Bronchial epithelial cell (primary cell): ENCODE measurements at places on chromosomes 3 and 15. TPM values are rescaled to one million over a fixed set of nuclear protein-coding genes. Genes with fewer than 3 reads are reported as not detected.

DNA sequence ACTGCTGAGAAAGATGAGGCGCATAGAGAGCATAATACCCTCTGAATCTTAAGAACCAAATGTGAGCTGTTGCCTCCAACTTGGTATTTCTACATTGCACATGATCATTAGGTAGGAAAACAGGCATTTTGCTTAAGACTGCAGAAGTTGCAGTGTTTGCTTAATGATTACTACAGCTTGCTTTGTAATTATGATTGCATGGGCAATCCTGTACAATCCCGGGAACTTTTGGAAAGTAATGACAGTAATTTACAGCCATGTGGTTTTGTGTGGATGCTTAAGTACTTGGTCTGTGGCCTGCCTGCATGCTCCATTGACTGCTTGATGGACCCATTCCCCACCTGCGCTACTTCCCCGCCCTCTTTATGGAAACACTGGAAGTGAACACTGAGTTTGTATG lies 301.1 kb downstream of the DIPK2A start:
- no peak for DNase-seq

GRCh38 chr15:69165637-69166025 lies 5.2 kb downstream of the GLCE start:
- DNase-seq, result peak; percentile 55

DNA sequence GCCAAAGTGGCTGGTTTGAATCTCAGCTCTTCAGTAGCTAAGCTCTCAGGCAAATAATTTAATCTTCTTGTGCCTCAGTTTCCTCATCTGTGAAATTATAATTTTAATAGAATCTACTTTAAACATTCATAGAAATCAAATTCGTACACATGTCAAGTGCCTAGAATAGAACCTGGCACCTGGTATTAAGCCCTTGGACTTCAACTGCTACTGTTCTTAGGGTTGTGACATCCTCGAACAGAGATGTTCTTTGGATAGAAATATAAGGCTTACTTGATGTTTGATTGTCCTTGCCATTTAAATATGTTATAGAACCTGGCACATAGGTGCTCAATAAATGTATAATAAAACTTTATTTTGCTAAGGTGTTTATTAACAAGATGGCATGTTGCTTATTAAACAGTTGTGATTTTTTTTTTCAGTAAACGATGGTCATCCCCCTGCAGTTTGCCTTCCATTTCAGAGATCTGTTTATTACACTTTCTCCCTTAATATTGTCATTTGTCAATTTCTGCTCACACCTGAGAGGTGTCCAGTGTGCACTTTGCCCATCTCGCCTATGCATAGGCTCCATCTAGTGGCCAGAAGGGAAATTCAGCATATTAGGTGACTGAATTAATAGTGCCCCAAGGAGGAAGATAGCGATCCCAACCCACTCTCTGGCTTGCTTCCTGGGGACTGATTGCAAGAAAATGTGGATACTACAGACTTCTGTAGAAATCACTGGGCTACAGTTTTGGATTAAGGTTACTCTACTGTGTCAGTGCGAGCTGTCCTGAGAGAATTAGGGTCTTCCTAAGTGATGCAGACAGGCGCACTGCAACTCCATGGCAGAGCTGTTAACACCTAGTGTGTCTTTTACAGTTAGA lies 10.7 kb downstream of the IGF1R start:
- DNase-seq, result peak; percentile 63

DNA sequence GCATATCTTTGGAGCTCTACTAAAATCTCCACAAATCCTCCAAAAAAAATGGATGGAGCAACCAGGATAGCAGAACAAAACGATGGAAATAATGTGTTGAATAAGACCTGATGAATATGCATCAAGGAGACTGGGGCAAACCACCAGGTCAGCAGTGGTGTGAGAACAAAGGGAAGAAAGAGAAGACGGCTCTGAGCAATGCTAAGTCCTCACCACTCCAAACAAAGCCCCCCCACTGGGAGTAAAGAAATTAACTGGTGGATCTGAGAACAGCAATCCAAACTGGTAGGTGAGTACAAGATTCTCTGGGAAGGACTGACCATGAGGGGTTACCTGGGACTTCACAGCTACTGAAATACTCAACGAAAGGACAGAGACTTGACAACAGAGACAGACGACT lies 977.3 kb downstream of the TBL1XR1 start:
- no peak for DNase-seq

DNA sequence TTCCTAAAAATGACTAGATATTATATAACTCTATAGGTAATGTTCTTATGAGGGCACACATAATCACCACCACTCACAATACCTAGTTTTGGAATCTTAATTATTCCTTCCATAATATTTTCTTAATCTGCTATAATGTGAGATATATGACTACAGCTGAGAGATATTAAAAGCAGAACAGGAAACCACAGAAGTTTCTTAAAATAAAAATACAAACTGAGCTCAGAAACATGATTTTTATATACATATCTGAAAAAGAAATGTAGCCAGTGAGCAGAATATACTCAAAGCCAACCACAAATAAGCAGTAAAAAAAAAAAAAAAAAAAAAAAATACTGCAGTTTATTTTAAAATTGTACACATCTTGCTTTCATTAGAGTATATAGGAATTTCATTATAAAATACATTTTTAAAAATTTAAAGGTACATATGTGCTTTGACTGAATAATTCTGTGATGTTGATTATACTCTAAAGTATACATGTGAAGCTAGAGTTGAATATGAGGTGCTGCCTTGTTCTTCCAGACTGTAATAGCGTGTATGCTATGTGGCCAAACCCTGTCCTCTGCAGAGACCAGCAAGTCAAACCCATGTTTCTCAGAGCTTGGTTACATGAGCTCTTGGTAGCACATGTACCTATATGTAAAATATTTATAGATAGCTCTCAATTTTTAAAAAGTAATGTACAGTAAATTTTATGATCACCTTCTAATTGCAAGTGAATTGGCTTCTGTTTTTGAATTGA lies 175.0 kb downstream of the UBE2E2 start:
- DNase-seq, result no peak

DNA sequence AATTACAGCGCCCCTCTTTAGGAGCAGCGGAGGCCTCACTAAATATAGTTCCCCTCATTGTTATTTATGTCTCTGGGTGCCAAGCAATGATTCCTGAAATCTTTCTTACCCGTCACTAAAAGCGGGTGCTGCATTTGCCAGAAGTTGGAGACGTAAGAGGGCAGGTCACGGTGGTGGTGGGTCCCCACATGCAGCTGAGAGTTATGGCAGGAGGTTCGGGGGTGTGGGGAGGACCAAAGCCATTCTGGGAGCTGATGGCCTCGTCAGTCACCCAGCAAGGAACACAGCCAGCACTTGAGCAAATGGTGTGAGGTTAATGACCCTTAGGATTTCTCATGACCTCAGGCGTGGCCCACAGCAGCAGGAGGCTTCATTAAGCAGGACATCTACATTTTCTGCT lies 129.2 kb downstream of the RAB11A start:
- no peak for DNase-seq

GRCh38 chr15:98668566-98669308 lies 20.4 kb downstream of the IGF1R start:
- peak; percentile 91 for DNase-seq

DNA sequence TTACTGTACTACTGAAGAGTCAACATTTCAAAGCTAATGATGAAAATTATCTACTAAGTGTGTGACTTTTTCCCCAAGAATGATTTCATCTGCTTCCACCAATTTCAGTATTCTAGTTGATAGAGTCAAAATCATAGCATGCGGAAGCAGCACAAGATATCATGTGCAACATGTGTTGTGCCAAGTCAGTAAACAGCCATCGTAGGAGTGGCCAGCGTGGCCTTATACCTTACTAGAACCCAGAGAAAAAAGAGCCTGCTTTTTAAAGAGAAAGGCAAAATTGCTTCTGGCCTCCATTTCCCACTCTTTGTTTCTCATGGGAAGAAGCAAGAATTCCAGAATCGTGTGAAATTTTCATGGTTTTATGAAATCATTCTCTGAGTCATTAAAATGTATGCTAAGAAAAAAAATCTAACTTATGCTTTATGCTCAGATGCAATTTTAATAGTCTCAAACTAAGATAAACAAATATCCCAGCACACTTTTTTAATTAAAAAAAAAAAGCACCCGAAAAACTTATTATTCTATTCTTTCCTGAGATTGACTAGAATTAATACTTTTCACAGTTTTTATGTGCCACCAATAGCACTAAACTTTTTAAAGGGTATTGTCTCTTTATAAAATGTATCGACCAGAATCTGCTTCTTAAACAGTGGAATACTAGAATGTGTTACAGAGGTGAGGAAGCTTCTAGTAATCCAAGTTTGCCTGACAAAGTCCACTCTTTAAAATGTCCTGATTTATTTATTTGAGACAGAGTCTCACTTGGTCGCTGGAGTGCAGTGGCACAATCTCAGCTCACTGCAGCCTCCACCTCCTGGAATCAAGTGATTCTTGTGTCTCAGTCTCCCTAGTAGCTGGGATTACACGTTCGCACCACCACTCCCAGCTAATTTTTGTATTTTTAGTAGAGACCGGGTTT lies 87.3 kb downstream of the MBNL1 start:
- no peak for DNase-seq

- DNase-seq, result no peak
These were observed 61.1 kb downstream of the SCN11A start for GRCh38 chr3:38990621-38991020.

- DNase-seq, result peak; percentile 85
These were observed 103.0 kb downstream of the P3H2 start for GRCh38 chr3:190017521-190018288.

- DNase-seq, result no peak
These were observed 55.6 kb downstream of the LYSMD4 start for GRCh38 chr15:99677540-99678134.

DNA sequence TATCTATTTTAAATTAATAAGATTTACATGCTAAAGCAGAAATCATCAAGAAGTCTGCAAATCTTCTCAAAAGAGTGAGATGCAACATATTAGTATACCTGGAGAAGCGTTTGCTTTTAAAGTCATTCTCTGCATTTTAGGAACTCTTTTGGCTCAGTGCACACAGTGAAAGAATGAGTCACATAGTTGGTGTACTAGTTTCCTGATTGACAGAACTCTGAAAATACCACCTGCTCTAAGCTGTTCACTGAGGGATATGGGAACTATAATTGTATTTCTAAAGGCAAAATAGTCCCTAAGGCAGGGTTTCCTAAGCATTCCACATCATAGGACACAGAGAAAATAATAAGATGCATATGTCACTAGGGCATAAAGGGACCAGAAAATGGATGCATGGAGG lies 838.5 kb downstream of the DIPK2A start:
- peak; percentile 4 for DNase-seq

GRCh38 chr3:88057630-88058305 lies 1.0 kb downstream of the CGGBP1 start:
- DNase-seq, result peak; percentile 15

DNA sequence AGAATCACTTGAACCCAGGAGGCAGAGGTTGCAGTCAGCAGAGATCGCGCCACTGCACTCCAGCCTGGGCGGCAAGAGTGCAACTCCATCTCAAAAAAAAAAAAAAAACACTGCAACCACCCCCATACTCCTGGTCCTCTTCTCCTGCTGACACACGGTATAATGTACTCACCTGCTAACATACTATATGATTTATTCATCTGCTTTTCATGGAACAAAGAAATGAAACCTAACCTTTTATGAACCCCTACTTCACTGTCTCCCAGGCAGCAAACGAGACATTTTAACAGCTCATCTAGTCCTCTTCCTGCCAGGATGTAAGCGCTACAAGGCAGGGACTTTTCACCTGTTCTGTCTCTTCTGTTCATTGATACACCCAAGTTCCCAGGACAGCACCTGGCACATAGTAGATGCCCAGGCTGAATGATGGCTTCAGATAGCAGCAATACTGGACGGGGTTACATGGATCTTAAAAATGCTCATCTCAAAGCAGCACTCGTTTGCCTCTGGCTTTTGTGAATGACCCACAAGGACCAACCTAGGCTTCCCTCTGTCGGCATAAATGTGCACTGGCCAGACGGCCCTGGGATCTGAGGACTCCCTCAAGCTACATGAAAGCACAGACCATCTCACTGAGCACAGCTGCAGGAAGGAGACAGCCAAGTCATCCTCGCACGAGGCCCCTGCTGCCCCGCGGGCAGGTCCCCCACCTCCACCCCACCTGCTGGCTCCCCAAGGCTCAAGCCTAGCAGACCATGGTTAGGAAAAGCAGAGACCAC lies 20.3 kb downstream of the XXYLT1 start:
- DNase-seq, result no peak

DNA sequence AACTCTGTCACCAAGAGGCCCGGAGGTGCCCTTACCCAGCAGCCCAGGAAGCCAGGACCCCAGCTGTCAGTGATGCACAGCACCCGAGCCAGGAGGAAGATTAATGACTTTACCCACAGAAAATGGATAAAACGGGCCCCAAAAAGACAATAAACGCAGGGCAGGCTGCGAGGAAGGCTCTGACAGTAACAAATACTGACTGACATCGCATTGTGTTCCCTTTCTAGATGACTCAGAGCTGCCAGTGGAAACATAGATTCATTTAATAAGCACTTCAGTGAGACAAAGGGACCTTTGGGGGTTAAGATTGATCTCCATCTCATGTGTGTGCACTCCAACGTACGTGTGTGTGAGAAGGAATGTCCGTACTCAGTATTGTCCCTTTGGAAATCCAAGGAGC lies 225.3 kb upstream of the PPP2R3A start:
- no peak for DNase-seq

- no peak for DNase-seq
These were observed at the start of gene KCNH8 for GRCh38 chr3:19147905-19148767. TSS of gene KCNH8 (plus strand) at chr3:19148510. CDS start at chr3:19148720, 210 bp downstream.

DNA sequence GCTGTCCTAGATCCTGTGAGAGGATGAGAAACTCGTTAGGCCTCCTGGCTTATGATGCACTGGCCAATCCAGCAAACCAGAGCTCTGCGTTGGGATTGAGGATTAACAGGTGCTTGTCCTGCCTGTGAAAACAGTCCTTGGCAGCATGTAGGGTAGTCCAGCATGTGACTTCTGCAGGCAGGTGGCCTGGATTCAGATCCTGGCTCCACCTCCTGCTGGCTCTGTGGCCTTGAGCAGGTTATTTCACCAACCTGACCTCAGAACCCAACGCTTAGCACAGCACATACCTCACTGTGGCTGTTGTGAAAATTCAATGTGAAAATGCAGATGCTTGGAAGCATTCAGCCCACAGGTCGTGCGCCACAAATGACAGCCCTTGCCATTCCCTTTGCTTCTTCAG lies 33.6 kb downstream of the PLA2G4D start:
- no peak for DNase-seq

- no peak for DNase-seq
These were observed 41.8 kb downstream of the CBLB start for GRCh38 chr3:105826778-105827634.

Gene SCN11A
- total RNA-seq, result not detected in 2 replicates

Gene FBLN2
- total RNA-seq, result 3.8 and 4.7 TPM in 2 replicates

Gene BTLA
- not detected in 2 replicates for total RNA-seq

Gene TBC1D21
- total RNA-seq, result not detected in 2 replicates

Gene HCN4
- total RNA-seq, result not detected in 2 replicates

Gene MYZAP
- 2.4 and 4.2 TPM in 2 replicates for total RNA-seq

Gene SLC28A1
- not detected in 2 replicates for total RNA-seq

Gene ENTPD3
- 8.4 and 18.1 TPM in 2 replicates for total RNA-seq

Gene GATA2
- total RNA-seq, result under 0.01 TPM in 1 of 2 replicates, not detected in the other

Gene STAC
- 0.51 and 1.1 TPM in 2 replicates for total RNA-seq

Gene SLC9C1
- not detected in 2 replicates for total RNA-seq

Gene CLDN16
- 0.26 and 0.51 TPM in 2 replicates for total RNA-seq

Gene BNC1
- 37.6 and 74.2 TPM in 2 replicates for total RNA-seq
